ENCODE measurements at places on chromosomes 3 and 15. TPM values are rescaled to one million over a fixed set of nuclear protein-coding genes. Genes with fewer than 3 reads are reported as not detected.

CASR gene
- not detected for total RNA-seq

IFT122 gene
- total RNA-seq, result 30.4 TPM

LSAMP gene
- total RNA-seq, result 3.3 TPM

SLC41A3 gene
- 59.4 TPM for total RNA-seq

TNNC1 gene
- total RNA-seq, result 0.36 TPM

ATP13A5 gene
- not detected for total RNA-seq

CNTN3 gene
- total RNA-seq, result 0.36 TPM

HDC gene
- not detected for total RNA-seq

SLC25A36 gene
- 108 TPM for total RNA-seq

KNG1 gene
- total RNA-seq, result not detected

RBMS3 gene
- total RNA-seq, result 81.1 TPM

PRICKLE2 gene
- total RNA-seq, result 25.0 TPM

ZCWPW2 gene
- 0.88 TPM for total RNA-seq

PLD1 gene
- 29.5 TPM for total RNA-seq

CKMT1B gene
- total RNA-seq, result not detected

Measured in osteoblast (primary cell).